Activated T-cell treated with anti-CD3 and anti-CD28 coated beads, Interleukin-2, amount 50 U/mL, for 72 hours (primary cell): ENCODE measurements at places on chromosomes 5 and 9.

DNA sequence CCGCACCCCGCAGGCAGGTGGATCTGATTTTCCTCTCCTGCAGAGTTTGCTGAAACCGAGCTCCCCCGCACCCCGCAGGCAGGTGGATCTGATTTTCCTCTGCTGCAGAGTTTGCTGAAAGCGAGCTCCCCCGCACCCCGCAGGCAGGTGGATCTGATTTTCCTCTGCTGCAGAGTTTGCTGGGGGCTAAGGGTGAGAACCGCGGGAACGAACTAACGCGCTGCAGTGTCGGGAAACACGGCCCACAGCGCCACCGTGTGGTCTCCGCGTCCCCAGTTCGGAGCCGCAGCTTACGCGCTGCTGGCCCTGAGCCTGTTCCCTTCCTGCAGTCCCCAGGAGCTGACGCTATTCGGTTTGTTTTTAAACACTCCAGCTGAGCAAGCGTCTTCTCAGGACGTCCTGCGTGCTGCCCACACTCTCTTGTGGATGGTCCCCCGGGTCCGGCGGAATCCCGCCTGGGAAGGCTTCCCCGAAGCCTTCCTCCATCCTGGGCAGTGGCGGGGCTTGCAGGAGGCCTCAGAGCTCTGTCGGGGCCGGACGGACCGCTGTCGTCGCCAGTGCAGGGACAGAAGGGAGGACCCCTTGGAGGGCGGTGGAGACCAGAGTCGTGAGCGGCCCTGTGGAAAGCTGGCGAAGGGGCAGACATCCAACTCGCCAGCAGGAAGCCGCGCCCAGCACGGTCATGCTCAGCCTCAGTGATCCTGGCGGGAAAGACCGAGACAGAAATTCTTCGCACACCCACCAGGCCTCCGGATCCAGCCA, 121.2 kb upstream of the LPCAT1 start:
- peak; percentile 84 for DNase-seq

- no peak for DNase-seq
Measured at GRCh38 chr5:158816011-158816696, 283.6 kb downstream of the EBF1 start.

DNA sequence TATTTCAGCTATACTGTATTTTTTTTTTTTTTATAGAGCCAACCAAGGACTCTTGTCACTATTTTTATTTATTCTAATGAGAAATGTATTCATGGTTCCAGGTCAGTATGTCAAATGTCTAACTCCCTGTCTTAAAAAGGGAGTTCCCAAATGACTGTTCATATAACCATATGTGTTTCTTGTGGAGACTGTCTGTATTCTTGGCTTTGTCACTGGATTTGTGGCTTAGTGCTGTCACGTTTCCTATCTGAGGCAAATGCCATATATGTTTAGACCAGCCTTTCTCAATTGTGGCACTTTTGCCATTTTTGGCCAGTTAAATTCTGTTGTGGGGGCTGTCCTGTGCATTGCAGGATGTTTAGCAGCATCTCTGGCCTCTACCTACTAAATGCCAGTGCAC, 3.1 kb downstream of the GCNT1 start:
- no peak for DNase-seq

DNA sequence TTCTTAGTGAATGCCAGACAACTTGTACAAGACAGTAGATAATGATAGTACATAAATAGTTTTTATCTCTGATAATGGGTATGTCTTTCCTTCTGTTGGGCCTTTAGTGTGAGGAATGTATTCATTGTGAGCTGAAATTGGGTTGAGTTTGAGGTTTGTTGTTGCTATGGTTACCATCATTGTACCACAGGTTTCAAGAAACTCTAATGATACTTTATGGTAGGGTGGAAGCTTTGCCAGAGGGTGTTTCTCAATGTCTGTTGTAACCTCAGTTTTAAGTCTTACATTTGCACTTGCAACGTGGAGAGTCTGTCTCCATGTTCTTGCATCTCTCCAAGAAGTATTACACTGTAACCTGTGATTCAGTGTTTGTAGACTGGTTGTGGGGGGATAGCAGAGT, 1550.1 kb downstream of the MAT2B start:
- no peak for DNase-seq

- no peak for DNase-seq
Measured at GRCh38 chr9:93222890-93223259, 38.9 kb downstream of the WNK2 start.

GRCh38 chr5:11560915-11561697, 343.1 kb downstream of the CTNND2 start:
- DNase-seq, result no peak

DNA sequence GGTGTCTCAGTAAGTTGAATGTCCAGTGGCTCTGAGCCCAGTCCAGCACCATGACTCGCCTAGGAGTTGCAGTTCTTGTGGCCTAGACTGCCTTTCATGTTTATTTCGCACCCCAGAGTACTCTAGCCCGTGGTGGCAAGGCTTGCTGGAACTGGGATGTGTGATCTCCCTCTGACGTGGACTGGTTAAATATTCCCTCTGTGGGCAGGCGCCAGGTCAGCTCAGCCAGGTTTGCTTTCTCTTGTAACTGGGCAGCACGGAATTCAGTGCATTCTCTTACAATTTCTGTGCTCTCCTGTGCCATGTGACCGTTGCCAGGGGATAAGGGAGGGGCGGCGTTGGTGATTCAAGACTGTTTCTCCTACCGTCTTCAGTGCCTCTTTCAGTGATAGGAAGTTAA, 270.8 kb downstream of the KDM4C start:
- DNase-seq, result no peak

GRCh38 chr9:87889065-87889881, 6.6 kb downstream of the SPATA31E1 start:
- no peak for DNase-seq

- no peak for DNase-seq
Measured at GRCh38 chr9:27361492-27361891, 64.5 kb upstream of the EQTN start.

DNA sequence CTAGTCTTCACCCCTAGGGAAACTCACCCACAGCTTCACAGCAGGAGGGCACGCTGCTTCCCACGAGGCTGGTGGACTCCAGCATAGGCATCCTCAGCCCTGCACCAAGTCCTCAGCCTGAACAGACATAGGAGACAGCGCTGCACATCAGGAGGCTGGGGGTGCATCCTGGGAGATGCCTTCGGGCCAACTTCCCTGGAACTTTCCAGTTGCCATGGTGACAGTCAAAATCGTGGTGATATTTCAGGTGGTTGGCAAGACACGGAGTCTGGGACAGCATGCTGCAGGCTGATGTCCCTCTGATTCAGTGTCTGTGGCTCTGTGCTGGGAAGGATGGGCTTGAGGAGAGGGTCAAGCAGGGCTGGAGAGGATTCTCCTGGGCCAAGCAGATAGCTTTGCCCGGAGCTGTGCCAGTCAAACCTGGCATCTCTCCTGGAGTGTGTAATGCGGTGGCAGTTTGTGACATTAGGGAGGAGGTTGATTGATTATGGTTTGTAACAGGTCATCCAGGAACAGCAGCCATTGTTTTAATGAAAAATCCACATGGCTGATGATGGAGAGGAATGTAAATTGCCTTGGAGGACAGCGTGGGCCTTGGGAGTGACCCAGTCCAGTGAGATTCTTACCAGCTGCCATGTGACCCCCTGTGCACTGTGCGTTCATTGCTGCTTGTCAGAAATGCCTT, 35.6 kb upstream of the SEMA4D start:
- DNase-seq, result no peak

DNA sequence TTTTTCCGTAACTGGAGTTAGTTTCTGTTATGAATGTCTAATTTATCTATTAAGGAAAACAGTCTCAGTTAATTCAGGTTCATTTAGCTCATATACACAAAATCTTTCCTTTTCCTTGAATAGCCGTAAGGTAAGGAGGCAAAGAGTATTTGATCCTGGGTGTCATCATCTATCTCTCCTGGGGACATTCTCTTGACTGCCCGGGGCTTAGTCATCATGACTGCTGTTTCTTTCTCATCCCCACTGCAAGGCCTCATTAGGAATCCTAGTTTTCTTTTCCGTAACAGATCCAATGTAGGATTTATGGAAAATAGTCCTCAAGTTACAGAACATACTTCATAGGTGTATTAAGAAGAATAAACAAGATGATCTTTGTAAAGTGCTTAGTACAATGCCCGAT, 134.9 kb upstream of the CHD1 start:
- DNase-seq, result no peak

DNA sequence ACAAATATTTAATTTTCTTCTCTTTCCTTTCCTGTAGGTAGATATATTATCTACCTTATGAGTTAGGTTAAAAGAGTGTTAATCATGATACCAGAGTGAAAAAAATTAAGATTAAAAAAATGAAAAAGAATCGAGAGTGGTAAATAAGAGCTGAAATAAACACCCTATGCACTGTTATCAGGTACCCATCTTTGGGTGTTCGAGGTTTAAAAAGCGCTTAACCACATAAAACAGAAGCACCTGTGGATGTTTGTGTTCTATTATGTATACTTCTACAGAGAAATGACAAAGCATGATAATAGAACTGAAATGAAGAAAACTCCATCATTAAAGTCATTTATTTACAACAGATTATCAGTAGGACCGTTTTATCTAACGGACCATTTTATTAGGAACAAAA, 25.7 kb upstream of the GCNT4 start:
- no peak for DNase-seq

DNA sequence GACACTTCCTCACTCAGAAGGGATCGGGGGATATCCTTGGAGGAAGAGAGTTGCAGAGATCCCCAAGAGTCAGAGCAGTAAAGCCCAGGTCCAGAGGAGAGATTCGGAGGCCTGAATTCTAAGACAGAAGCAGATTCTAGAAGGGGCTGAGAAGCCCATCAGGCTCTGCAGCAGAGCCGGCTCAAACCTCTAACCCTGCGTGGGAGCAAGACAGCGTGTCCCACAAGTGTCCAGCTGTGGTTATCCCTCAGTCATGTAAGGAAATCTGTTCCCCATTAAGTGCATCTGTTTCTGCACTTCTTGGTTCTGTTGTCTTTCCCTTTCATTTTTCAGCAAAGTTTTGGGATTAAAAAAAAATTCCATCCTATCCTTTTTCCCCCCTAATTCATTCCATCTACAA, 4.8 kb upstream of the DIAPH1 start:
- DNase-seq, result no peak

DNA sequence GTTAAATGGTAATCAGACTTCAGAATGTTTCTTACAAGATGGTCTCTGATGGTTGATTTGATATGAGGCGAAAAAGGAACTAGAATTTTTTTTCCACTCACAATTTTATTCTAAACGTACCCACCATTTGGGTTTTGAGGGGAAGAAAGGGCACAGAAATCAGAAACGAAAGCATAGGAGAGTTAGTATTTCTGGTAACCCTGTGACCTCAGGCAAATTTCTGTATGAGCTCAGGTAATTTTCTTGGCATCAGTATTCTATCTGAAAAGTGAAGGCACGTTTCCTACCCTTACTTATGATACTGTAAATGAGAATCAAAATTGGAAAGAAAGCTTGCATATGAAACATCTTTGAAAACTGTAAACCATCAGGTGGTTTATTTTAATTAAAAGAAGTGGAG, 26.5 kb downstream of the TMEFF1 start:
- DNase-seq, result no peak

GRCh38 chr5:15529821-15530220, 29.8 kb downstream of the FBXL7 start:
- no peak for DNase-seq

DNA sequence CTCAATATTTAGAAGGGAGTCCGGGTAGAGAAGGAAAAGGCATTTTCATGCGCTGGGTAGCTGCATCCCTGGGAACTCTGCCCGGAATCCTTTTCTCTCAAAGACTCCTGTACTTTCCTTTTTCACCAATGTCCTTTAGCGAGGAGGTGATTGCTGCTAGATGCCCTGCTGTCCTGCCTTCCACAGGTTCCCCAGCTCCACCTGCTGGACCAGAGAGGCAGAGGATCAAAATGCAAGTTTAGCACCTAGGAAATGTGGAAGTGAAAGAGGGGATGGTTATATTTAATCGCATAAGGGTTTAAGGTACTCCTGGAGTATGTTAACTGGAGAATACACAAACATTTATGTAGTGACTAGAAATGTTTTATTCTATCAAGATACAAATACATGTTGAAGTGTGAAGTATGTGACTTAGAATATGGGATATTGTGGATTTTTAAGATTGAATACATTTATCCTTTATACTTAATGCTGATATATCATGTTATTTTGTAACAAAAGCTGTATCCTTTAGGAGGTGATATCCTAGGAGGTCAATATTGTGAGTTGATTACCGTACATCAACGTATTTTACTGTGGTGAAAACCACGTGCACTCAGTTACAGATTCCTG, 145.7 kb downstream of the ARHGAP26 start:
- DNase-seq, result peak; percentile 18

- no peak for DNase-seq
Measured at GRCh38 chr9:133593587-133594253, 15.5 kb downstream of the FAM163B start.

DNA sequence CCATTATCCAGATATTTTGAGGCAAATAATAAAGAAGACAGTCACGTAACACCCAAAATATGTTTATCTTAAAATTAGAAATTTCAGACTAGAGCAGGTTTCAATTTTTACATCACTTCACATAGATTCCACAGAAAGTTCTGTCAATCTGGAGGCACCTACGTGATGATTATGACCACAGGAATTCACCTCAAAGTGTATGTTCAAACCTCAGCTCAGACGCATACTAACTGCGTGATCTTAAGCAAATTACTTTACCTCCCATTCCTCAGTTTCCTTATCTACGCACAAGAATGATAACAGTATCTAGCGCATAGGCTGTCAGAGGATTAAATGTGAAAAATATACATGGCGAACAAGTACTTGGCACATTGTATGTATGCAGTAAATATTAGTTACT, 5.9 kb upstream of the CDH6 start:
- DNase-seq, result no peak

GRCh38 chr9:110590816-110591215, 11.3 kb upstream of the SVEP1 start:
- no peak for DNase-seq

DNA sequence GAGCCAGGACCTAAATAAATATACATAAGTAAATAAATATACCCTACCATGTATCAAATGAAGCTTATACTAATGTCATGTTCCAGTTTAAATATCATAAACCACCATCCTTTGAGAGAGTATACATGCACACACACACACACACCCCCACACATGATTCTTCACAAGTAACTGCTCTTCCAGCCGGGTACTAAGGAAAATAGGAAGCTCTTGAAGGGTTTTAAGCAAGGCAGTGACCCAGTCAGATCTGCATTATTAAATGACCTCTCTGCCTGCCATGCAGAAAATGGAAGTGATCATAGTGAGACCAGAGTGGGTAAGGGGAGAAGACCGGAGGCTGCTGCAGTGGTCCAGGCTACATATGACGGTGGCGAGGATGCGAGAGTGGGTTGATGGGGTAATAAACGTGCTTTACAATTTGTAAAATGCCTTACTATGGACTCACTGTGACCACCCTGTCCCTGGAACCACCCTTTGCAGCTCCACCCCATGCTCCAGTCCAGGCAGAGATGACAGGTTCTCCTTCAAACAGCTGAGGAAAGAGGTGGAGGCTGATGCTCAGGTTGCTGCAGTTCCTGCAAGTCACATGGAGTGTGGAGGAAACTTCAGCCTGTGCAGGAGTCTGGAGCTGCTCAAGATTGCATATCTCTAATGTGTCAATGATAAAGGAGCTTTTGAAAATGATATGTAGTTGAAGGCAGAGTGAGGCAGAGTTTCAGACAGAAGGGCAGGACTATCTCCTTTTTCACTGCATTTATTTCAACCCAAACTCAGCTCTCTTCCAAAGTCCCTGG, 38.8 kb upstream of the NDFIP1 start:
- DNase-seq, result no peak

- no peak for DNase-seq
Measured at GRCh38 chr5:15571081-15571480, 71.1 kb downstream of the FBXL7 start.

GRCh38 chr9:16921855-16922254, 51.4 kb upstream of the BNC2 start:
- no peak for DNase-seq
